Tibial nerve (tissue), 4 donors: ENCODE measurements at places on chromosomes 5 and 9.

GRCh38 chr9:93091453-93092081, 4.5 kb upstream of the CARD19 start:
- DNase-seq, result no peak

GRCh38 chr5:153964880-153965645, 73.6 kb downstream of the FAM114A2 start:
- DNase-seq, result peak; percentile 47

GRCh38 chr9:122347348-122348287, 23.2 kb upstream of the PTGS1 start:
- no peak for DNase-seq

DNA sequence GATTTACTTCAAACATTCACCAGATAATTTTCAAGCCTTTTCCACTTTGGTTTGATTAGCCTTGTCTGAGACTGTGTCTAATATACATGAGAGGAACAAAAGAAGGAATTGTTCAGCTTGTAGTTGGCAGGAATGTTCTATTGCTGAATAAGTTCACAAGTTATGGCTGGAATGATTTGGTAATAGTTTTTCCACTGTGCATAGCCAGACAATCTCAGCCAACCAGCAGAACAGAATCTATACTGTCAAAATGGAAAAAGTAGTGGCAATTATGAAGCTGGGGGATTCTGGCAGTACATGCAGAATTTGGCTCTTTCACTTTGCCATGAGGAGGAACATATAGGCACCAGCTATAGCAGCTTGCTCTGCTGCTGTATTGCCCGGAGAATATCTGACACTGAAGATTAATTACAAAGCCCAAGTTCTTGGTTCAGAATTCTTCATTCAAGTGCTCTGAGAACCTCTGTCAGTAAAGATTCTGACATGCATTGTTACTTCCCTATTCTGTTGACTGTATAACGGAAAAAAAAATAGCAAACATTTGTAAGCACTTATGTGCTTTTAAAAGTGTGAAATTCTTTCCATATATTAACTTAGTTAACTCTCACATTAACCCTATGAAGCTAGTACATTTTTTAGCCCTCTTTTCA, 150.6 kb downstream of the PRR16 start:
- DNase-seq, result no peak

GRCh38 chr5:53076014-53076583, 33.5 kb downstream of the MOCS2 start:
- DNase-seq, result no peak

DNA sequence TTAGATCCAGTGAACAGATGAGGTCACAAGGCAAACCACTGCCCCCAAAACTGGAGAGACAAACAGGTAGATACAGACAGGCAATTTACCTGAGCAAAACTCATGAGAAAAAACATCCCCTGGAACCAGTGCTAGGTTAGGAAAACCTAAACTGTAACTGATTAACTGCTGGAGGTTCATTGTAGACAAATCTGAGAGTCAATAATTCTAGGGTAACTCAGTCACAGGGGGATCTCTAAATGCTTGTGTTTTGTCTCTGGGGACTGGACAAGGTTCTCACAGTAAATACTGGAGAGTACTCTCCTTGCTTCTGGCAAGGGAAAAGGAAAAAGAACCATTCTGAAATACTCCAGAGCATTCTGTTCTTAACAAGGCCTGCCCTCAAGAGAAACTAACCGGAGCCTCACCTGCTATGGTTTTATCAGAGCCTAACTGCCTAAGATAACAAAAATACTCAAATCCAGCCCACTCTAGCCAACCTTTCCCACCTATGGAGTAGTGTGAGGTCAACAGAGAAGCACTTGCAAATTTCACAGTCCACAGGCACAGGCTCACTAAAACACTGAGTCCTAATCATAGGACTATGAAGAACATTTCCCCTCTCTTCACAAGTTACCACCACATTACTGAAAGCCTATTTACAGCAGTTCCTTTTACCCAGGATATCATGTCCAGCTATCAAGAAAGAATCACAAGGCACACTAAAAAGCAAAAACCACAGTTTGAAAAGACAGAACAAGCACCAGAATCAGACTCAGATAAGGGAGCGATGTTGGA, 139.9 kb upstream of the ACOT12 start:
- no peak for DNase-seq

- no peak for DNase-seq
These were observed 2.7 kb downstream of the LARP1 start for GRCh38 chr5:154757814-154758406.

DNA sequence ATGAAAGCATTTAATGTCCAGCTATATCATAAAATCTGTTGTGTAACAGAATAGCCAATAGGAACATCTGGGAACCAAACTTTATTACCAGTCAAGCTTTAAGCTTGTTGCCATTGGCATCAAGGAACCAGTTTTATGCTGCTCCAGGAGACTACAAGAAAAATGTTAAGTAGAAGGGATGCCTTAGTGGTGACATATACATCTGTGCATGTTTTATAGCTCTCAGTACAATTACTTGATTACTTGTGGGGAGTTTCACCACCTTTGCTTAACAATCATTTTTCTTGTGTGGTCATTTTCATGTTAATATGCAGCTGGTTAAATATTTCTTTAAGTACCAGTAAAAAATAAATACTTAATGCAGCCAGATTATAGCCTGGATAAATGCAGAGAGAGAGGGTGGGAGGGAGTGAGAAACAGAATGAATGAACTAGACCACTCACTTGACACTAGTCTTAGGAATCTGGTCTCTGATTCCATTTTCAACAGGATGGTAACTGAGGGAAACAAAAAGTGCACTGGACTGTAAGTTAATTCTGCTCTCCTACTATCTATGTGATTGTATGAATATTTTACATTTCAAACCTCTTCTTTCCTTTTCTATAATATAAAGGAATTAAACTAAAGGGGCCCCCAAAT, 35.7 kb upstream of the LURAP1L start:
- no peak for DNase-seq

GRCh38 chr9:10946676-10947410, 334.0 kb upstream of the PTPRD start:
- no peak for DNase-seq

GRCh38 chr5:37637165-37637845, 202.5 kb downstream of the GDNF start:
- DNase-seq, result no peak

DNA sequence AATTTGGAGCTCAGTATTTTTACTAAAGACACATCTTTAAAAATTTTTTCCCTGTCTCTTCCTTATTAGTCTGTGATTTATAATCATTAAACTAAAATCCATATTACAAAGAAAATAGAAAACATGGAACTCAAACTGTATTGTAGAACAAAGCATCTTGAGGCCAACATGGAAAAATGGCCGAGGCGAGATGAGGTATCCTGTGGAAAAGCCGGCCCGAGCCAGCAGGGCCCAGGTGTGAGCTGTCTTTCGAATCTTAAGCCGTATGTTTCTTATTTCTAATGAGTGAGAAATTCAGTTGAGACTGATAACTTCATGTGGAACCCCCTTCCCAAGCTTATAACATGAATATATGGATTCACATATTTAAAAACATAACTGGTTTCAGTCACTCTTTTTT, 170.4 kb upstream of the OTULINL start:
- no peak for DNase-seq

- no peak for DNase-seq
These were observed 28.0 kb downstream of the ERAP2 start for GRCh38 chr5:96904054-96904931.

DNA sequence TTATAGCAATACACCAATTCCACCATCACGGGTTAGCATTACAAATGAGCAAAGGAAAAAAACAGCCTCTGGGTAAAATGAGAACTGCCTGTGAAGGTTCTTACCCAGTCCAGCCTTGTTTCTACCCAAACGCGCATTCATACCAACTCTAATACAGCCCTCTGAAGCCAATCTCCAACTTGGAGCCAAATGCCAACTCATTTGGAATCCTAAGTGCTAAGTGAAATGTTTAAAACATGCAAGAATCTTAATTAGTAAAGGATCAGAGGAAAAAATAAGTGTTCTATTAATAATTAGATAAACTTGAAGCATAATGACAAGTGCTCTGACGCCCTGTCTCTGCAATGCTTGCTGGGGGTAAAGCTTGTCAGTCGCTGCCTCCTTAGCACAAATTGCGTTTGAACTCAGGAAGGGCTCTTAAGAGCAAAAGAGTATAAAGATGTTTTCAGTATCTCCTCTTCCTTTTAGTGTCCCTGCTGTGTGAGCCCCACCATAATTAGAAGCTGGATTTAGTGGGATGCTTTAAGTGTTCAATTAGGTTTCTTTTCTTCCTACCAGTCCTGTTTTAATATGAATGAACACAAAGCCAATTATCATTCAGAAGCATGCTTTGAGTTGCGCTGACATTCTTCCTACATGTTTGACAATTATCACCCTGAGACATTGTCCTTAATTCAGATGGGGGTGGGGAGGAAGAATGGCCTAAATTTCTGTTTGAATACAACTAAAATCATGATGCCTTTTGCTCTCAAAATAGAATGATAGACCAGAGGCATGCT, 537.6 kb downstream of the DTWD2 start:
- no peak for DNase-seq

GRCh38 chr5:68265347-68265746, 49.8 kb downstream of the PIK3R1 start:
- no peak for DNase-seq

- no peak for DNase-seq
These were observed 67.0 kb downstream of the NTRK2 start for GRCh38 chr9:84736536-84736935.

GRCh38 chr9:93451849-93452709, 594 bp downstream of the FAM120A start:
- DNase-seq, result peak; percentile 34

DNA sequence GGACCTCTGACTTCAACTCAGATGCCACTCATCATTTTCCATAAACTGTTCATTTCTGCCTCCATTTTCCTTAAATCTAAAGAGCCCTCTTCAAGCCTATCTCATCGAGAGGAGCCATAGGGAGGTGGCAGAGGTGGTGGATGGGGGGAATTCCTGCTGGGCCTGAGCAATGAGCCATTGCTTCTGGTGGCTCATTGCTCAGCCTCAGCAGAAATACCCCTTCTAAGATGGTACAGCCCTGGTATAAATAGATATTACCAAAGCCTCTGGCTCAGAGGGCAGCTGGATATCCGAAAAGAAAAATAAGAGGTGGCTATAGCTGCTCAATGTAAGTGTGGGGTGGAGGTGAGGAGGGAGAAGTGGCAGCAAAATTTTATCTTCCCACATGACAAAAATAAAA, 313.5 kb downstream of the CAAP1 start:
- DNase-seq, result no peak

DNA sequence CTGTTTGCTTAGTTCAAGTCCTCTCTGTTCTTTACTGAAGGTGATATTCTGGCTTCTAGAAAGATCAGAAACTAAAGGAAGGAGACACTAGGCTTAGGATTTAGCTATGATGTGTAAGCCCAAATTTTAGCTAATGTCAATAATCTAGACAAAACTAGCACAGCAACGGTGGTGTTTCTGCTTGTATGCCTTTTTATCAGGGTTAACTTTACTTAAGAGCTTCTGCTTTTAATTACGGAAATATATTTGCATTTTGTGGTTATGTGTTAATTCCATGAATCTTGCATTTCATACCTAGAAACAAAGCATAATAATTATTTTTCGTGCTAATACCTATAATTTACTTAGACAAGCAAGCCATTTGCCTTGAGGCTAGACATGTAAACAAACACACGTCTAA, 96.1 kb downstream of the PAX5 start:
- DNase-seq, result no peak

GRCh38 chr5:172370648-172371545, 83.4 kb downstream of the SH3PXD2B start:
- peak; percentile 54 for DNase-seq

DNA sequence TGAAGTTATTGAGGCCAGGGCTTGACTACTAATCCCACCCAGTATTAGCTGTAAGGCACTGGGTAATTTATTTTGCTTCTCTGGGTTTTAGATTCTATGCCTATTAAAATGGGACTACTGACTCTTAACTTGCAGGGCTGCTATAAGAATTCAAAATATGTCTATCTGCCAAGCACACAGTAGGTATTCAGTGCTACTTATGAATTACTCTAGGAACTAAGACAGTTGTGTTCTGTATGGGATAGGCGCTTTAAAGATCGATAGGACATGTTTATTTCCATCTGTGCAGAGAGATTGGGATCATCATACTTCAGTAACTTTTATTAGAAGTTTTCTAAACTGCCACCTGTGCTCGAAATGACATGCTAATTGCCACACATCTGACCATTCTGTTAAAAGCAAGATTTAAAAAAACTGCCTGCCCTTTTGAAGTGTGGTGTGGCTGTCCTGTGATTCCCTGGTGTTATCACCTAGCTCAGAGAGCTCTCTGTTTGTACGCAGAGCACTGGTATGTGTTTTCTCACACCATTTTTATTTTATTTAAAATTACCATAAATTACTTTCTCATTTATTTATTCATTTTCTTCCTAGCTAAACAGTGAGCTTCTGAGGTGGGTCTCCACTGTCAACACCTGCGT, 58.7 kb downstream of the FYB1 start:
- no peak for DNase-seq

DNA sequence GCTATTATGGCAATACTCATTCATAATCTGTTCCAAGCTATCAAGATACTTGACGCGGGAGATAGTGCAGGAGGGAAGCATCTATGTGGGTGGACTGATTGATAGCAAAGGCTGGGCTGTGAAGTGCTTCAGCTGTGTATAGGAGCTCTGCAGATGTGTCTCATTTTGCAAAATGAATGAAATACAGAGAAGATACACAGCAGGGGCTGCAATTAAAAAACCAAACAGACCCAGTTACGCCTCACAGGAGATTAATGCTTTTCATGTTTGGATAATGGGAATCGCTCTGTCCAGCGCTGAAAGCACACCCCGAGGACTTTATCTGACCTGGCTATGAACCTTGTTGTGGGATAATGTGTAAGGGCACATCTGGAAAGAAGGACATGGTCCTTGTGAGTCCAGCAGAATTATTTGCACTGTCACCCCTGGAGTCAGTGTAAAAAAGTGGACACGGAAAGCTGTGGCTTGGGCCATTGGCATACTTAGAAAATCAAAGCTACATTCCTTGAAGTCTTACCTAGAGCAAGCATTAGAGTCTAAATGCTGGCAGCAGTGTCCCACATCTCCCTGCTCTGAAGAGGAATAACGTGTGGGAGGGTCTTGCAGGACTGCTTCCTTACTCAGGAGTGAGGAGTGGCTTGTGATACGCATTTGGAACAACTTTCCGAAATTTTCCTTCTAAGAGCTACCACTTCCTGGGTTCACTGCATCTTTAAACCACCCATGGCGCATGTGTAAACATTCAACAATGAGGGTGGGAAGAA, 2.6 kb downstream of the SH3RF2 start:
- no peak for DNase-seq

- DNase-seq, result no peak
These were observed 334.2 kb downstream of the PDE4D start for GRCh38 chr5:59559323-59559722.

GRCh38 chr5:142466195-142466971, 141.6 kb upstream of the SPRY4 start:
- no peak for DNase-seq

DNA sequence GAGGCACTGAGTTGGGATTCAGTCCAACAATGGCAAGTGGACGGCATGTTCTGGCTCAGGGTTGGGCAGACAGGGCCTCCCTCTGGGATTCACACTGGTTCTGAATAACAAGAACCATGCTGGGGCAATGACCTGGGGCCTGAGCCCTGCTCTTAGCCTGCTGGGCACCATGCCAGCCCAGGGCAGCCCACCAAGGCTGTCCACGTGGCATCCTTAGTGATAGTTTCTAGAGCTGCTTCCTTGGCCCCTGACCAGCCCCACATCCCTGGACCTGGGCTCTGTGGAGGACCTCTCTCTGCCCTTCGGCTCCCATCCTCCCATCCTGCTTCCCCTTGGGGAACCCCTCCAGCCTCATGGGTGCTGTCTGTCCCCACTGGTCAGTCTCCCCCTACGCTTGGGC, 22.3 kb upstream of the OLFM1 start:
- DNase-seq, result peak; percentile 10
